NCI-H1105 (cell line): ENCODE measurements at places on chromosomes 5 and 9.
A peak's percentile ranks its signal among the peaks of the same experiment; 100 is the strongest.

GRCh38 chr9:91803970-91804752, 145.9 kb downstream of the ROR2 start:
- DNase-seq = no peak

DNA sequence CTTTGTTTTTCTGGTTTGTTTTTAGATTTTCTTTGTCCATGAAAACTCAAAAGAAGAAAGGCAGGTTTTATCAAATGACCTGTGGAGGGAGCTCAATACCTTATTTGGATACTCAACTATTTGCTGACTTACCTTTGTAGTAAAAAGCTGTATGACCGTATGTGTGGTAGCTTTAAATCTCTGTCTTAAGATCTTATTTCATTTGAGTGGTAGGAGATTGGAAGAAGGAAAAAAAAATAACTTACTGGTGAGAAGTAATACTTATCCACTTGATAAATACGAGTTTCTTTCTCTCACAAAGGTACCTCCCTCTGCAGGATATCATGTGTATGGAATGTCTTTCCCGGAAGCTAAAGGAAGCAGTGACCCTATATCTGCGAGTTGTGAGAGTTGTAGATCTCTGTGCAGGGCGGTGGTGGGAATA, 15.0 kb downstream of the FBXO38 start:
- DNase-seq = no peak

- no peak for DNase-seq
Measured at GRCh38 chr5:8436924-8437323, 568.0 kb downstream of the MTRR start.

DNA sequence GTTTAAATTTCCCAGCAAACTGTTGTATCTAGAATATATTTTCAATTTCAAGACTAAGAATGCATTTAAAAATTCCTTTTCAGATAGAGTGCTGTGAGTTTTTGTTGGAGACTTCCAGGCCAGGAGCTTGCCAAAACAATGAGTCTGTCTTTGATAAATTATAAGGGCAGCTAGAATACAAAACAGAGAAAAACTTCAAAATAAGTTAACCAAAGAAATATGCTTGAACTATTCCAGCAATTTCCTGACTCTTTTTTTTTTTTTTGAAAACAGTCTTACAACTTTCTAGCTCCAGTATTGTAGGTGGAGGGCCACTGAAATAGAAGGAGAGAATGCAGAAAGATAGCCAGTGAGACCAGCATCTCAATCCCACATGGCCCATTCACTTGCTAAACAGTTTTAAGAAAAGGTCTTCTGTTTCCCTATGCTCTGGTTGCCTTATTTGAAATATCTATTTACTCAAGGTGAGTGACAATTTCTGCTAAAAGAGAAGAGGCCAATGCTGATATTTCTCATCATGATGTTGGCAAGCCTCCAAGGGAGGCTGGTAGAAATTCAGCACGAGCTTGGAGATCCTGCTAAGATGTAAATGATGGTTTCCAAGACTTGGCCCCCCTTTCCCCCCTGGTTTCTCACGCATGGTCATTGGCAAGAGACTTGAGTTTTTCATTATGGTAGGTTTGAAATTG, 103.2 kb downstream of the USP20 start:
- DNase-seq = no peak

- DNase-seq = no peak
Measured at GRCh38 chr5:2204366-2205184, 321.9 kb upstream of the IRX4 start.

GRCh38 chr5:143177263-143177983, 226.1 kb downstream of the NR3C1 start:
- peak; percentile 80 for DNase-seq

DNA sequence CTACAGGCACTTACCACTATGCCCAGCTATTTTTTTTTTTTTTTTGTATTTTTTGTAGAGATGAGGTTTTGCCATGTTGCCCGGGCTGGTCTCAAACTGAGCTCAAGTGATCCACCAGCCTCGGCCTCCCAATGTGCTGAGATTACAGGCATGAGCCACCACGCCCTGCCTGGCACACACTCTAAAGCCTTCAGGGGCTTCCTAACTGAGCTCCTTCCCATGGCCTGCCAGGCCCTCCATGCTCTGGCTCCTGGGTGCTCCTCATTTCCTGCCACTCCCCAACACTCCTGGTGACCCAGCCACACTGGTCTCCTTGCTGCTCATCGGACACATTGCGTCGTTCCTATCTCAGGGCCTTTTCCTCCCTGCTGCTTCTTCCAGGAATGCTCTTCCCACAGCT, 61.5 kb downstream of the CARTPT start:
- DNase-seq = no peak

GRCh38 chr9:87748881-87749280, 23.0 kb downstream of the CTSL start:
- no peak for DNase-seq

GRCh38 chr5:93599399-93600120, 16.5 kb downstream of the NR2F1 start:
- no peak for DNase-seq

- DNase-seq = peak; percentile 16
Measured at GRCh38 chr5:56402266-56403220, 169.4 kb upstream of the ANKRD55 start.

DNA sequence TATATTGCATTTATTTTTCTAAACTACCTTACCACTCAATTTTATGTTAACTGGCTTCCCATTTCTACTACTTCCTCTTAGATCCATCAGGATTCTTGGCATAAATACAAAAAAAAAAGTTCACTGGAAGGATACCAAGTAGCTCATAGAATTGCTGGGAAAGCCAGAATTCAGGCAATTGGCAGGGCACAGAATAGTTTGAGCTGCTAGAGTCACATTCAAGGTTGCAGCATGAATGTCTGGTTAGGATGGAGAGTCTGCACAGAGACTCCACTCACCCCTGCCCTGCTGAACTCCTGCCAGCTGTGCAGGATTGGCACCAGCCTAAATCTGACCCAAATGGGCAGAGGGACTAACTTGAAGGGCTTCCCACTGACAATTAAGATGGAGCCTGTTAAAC, 4.9 kb upstream of the AMACR start:
- DNase-seq = no peak

DNA sequence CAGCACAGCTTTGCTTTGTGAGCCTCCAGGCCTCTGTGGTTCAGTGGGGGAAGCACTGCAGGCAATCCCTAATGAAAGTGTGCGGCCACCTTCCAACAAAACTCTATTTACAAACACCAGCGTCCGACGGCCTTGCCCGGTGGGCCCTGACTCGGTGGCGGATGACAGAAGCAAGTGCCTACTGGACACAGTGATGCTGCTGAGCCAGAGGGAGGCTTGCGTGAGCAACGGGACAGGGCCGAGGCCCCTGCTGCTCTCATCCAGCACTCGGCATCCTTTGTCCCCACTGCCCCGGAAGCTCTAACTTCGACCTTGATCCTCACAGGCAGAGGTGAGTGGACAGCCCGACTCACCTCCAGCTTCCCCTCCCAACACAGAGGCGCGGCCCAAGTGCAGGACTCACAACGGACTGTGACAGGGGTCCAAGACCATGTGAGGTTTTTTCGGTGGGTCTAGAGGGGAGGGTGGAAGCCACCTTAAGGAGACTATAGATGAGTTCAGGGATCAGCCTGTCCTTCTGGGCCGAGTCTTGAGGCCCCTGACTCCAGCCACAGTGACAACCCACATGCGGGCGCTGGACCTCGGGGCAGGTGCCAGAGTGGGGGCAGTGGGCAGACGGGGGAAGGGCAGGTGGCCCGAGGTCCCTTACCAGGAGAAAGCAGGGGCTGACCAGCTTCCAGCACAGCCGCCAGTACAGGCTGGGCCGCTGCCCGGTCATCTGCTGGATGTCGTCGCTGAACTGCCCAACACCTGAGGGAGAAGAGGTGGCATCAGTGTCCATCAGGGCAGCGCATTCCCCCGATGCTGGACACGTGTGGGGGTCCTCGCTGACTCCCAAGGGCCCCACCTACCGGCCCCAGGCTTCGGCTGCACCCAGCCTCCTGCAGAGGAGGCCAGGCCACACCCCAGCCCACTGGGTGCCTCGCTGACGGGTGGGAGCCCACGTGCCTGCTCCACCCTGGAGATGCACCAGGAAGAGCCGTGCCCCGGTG, 39.4 kb downstream of the SLC6A3 start:
- no peak for DNase-seq

DNA sequence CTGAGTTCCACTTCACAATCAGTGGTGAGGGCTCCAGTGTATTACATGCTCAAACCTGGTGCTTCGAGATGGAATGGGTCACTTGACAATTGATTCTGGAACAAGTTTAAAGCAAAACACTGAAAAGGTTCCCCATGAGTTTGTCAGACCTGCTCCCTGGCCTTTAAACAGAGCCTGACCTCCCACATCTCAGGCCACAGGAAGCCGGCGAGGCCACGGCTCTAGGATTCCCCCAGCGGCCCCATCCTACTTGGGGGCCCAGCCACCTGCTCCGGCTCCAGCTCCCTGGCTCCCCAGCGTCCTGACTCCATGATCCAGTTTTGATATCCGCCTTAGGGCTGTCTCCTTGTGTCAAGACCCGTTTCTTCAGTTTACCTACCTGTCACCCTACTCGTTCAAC, 62.0 kb downstream of the TTLL11 start:
- no peak for DNase-seq

DNA sequence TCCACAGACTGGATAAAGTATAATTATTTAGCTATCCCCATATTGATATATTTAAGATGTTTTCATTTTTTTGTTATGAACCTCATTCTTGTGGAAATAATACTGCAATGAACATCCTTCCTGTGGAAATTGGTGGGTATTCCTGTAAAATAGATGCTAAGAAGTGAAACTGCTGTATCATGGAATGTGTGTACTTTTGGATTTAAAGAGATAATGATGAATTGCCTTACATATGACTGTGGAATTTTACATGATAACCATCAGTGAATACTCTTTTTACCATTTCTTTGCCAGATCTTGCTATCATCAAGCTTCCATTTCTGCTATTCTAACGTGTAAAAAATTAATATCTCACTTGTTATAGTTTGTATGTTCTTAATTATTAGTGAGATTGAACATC, 847.9 kb downstream of the EFNA5 start:
- DNase-seq = no peak

DNA sequence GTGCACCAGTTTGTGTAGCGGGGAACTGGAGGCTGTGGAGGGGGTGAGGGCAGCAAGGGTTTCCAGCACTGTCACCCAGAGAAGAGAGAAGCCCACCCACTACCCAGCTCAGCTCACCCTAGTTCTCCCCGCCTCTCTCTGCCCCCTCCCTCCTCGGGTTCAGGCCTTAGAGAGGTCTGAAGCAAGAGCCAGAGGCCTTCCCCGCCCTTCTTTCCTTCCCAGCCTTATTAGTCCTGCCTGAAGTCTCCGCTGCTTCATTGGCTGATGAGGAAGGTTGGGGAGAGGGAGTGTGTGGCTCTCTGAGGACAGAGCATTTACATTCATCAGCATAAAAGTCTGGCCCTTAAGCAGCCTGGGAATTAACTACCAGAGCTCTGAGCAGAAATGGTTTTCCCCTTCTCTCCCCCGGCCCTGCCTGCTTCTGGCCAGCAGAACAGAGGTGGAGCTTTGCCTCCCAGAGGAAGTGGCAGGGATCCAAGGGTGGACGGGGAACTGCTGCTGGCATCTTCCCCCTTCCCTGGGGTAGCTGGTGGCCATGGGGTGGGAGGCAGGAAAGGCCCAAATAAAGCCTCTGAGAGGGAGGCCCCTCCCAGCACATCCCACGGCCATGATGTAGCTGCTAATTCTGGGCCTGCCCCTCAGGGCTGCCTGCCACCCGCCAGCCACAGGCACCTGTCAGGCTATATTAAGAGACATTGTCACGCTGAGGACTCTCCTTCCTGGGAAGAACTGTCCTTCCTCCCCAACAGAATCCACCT, 4.1 kb downstream of the DNAJB5 start:
- DNase-seq = no peak

GRCh38 chr5:88108490-88109279, 160.0 kb downstream of the TMEM161B start:
- DNase-seq = no peak

DNA sequence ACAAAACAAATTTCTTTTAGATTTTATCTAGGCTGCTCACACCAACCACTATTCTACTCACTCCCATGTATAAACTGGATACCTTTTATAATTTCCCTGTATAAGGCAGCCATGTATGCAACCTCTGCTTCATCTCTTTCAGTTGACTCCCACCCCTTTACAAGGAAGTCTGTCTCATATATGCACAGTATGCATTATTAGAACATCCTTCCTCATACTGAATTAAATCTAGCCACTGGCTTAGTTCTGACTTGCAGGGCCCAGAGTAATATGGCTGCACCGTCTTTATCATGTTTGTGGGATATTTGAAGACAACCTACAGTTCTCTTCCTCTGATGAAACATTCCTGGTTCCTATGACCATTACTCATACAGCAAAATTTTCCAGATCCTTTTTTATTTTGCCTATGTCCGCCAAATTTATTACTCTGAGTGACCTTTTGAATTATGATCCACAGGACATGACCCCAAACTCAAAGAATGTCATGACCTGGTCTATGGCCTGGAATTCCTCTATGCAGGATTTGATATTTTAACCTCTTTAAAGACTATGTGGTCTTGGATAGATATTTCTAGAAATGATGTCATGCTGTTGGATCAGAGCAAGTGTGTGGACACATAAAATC, 76.6 kb upstream of the ITGA1 start:
- DNase-seq = no peak

DNA sequence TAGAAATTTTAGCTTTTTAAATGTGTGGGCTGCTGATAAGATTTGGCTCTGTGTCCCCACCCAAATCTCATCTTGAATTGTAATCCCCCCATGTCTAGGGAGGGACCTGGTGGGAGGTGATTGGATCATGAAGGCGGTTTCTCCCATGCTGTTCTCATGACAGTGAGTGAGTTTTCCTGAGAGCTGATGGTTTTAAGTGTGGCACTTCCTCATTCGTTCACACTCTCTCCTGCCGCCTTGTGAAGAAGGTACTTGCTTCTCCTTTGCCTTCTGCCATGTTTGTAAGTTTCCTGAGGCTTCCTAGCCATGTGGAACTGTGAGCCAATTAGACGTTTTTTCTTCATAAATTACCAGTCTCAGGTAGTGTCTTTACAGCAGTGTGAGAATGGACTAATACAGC, 127.8 kb upstream of the MVB12B start:
- DNase-seq = no peak

DNA sequence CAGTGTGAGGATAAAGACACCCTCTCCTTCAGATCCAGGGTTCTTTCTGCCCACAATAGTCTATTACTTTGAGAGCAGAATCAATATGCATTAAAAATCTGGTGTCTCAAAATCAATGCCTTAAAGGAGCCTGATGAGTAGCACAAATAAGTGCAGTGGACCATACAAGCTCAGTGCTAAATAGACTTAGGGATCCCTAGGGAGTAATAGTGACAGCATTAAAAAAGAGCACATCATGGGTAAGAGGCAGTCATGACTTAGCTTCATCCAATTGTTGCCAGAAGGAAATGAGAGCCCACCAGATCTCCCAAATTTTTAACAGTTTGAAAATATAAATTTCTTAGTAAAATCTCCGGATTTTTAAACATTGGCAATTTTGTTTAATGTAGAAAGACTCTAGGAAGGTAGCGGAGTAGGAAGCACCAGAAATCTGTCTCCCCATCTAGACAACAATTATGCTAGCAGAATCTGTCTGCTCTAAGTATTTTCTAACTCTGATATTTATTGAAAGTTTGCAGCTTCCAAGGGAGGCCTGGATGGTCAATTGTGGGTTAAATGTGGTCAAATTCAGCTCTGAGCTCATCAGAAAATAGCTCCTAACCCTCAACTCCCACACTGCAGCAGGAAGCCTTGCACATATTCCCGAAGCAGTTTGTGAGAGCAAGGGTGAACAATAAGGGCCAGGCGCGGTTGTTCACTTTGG, 443.9 kb downstream of the TLE1 start:
- DNase-seq = no peak

GRCh38 chr5:176901260-176902101, 2.3 kb upstream of the HK3 start:
- no peak for DNase-seq
